ENCODE measurements at places on chromosomes 7 and 10. TPM values are rescaled to one million over a fixed set of nuclear protein-coding genes. Genes with fewer than 3 reads are reported as not detected.
A peak's percentile ranks its signal among the peaks of the same experiment; 100 is the strongest.

Gene SEMA4G
- polyA plus RNA-seq = 121 TPM

Gene GSTO1
- 229 TPM for polyA plus RNA-seq

Gene CYP3A4
- 14.3 TPM for polyA plus RNA-seq

GRCh38 chr7:116249969-116250553 lies 39.7 kb downstream of the TES start:
- no peak overlapping the region for H3K4me3 ChIP-seq
- H3K27me3 ChIP-seq = no peaks in the 10 kb centered on the region
- no peaks in the 10 kb centered on the region for H3K4me1 ChIP-seq
- H3K36me3 ChIP-seq = peaks cover 38% of the 10 kb centered on the region
- DNase-seq = no peak

DNA sequence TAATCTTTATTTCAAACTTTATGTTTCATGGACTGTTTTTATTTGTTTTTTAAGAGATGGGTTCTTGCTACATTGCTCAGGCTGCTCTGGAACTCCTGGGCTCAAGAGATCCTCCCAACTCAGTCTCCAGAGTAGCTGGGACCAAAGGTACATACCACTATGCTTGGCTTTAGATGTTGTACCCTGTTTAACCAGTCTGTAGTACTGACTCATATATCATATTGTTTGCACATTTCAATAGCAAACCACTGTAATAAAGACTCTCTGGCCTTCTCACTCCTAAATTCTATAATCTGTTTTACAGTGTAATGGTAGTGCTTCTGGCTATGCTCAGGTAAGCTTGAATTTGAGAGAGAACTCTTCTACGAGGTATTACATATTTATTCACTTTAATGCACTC lies 413.6 kb upstream of the PCDH15 start:
- no peaks in the 10 kb centered on the region for H3K4me1 ChIP-seq
- DNase-seq = no peak
- no peak overlapping the region for H3K4me3 ChIP-seq
- H3K27me3 ChIP-seq = no peaks in the 10 kb centered on the region
- H3K27ac ChIP-seq = no peak overlapping the region

- H3K27me3 ChIP-seq = no peaks in the 10 kb centered on the region
- H3K4me1 ChIP-seq = peaks cover 22% of the 10 kb centered on the region
- peak overlapping the region; percentile 95 for H3K4me3 ChIP-seq
- H3K27ac ChIP-seq = peak overlapping the region; percentile 94
- H3K36me3 ChIP-seq = peaks cover 22% of the 10 kb centered on the region
Observed at GRCh38 chr10:99660662-99661376, 1.5 kb downstream of the ENTPD7 start.
